ENCODE measurements at places on chromosomes 4 and X. TPM values are rescaled to one million over a fixed set of nuclear protein-coding genes. Genes with fewer than 3 reads are reported as not detected.

Gene DOCK11
- 4.2 TPM for total RNA-seq

Gene LNX1
- total RNA-seq, result 10.3 TPM

Gene HSD17B13
- 0.32 TPM for total RNA-seq

Gene SCML2
- total RNA-seq, result 1.2 TPM

Gene SNCA
- total RNA-seq, result 4.0 TPM

Gene RHOH
- 0.38 TPM for total RNA-seq

Gene RHOXF2
- not detected for total RNA-seq

Gene OTUD5
- total RNA-seq, result 16.7 TPM

Gene SPANXD
- not detected for total RNA-seq

Gene FGF2
- 4.9 TPM for total RNA-seq
